ENCODE measurements at places on chromosomes 3 and 15.

DNA sequence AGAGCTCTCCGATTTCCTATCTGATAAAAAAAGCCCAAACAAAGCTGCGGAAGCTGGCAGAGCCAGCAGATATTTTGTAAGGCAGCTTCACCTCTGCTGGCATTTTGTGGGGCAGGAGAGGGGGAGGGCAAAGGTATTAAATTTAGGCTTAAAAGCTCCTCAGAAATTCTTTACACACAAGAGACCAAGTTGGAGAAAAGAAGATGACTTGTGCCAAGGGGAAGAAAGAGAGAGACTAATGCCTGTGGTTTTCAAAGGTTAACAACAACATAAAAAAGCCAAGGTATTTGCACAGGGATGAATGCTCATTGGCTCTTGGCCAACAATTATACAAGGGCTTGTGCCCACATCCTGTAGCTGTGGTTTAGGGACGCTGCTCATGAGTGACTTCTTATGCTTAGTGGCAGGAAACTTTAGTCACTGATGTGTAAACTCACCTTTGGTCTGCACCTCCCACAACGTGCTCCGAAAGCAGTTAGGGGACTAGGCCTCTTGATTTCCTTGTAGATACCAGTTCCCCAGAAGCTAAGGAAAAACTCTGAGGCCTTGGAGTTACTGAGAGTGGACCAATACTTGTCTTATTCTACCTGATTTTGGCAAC lies 152.9 kb downstream of the TPRG1 start:
- peak; percentile 34 for DNase-seq

GRCh38 chr3:101081999-101082398 lies 88.8 kb upstream of the ABI3BP start:
- no peak for DNase-seq

GRCh38 chr3:174116421-174116820 lies 718.9 kb downstream of the NLGN1 start:
- no peak for DNase-seq

GRCh38 chr3:171402281-171402680 lies 57.9 kb downstream of the TNIK start:
- DNase-seq = no peak

- no peak for DNase-seq
Measured at GRCh38 chr15:72237853-72238224, 6.8 kb upstream of the PKM start.
